Activated CD8-positive, alpha-beta T cell treated with anti-CD3 and anti-CD28 coated beads, Interleukin-2, amount 10 ng/mL, durations not matched to agents 7 days and 5 days (primary cell): ENCODE measurements at places on chromosomes 4 and X. TPM values are rescaled to one million over a fixed set of nuclear protein-coding genes. Genes with fewer than 3 reads are reported as not detected.

Gene CT45A10
- total RNA-seq, result not detected

DNA sequence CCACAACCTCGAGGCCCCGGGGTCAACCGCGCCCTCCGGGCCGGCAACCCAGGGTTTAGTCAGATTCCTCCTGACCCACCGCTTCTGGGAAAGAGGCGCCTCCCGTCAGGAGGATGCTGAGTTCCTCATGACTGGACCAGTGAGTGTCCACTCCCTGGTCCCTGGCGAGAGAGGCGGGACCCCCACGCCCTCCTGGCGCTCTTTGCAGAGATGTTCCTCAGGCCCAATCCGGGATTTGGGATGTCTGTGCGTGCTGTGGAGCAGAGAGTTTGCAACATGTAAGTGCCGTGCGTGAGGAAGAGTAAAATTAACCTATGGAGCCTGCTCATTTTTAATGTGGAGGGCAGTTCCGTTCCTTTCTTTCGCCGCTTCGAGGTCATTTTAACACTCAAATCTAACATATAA, 824 bp upstream of the UGDH start:
- no peak for DNase-seq

DNA sequence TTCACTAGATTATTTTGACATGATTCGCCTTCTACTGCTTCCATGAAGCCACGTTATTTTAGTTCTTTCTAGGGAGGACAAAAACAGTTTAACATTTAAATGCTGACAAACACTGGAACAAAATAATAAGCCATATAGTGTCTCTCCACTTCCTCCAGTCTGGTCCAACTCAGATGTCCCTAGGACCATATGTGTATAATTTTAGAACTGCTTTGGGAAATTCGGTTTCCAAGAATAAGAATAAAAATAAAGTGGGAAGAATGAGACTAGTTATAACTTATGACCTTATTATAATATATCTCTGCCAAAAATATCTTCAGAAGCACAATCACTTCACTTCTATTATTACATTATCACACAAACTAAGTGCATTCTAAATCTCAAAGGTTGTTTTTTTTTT, 164.4 kb upstream of the POF1B start:
- no peak for DNase-seq

Gene USP51
- 1.2 TPM for total RNA-seq

Gene MMRN1
- total RNA-seq, result 0.63 TPM

DNA sequence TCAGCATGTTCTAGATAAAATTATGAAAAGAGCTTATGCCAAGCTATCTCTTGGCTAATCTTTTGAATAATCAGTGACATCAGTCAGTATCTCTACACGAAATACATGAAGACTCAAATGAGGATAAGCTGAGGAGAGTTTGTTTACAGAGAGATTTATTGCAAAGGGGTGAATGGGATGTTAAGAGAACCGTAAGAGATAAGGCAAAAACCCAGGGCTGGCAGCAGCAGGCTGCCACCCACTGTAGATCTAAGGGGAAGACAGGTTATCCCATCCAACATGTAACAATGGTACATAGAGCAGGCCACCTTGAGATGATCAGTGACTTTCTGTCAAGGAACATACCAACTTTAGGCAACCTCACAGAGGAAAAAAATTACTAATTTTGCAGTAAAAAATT, 432.1 kb upstream of the NR3C2 start:
- DNase-seq, result no peak

DNA sequence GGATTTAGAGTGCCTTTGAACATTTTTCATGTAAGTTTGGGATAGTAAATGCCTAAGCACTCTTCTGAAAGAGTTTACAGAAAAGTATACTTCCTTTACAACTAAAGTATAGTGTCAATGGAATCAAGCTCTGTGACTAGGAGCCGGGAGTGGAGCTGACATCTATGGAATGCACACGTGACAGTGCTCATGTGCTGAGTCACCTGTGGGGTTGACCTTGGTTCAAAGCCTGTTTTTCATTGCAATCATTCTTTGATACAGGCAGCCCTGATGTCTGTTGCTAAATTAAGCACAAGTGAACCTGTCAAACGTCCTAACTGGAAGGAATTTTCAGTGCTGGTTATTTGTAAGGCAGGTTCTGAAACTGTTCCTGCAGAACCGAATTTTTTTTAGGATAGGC, 82.5 kb downstream of the GPAT3 start:
- DNase-seq, result no peak

Gene KLHL4
- not detected for total RNA-seq

Gene FAM133A
- total RNA-seq, result not detected

Gene JAKMIP1
- 9.3 TPM for total RNA-seq

Gene HUWE1
- total RNA-seq, result 223 TPM

GRCh38 chrX:138011468-138011867, 445.5 kb downstream of the ZIC3 start:
- DNase-seq, result no peak
